HL-60 (cell line): ENCODE measurements at places on chromosomes 7 and 10.
A peak's percentile ranks its signal among the peaks of the same experiment; 100 is the strongest.

- DNase-seq: no peak
Observed at GRCh38 chr7:28318101-28318762, 94.1 kb upstream of the CREB5 start.

DNA sequence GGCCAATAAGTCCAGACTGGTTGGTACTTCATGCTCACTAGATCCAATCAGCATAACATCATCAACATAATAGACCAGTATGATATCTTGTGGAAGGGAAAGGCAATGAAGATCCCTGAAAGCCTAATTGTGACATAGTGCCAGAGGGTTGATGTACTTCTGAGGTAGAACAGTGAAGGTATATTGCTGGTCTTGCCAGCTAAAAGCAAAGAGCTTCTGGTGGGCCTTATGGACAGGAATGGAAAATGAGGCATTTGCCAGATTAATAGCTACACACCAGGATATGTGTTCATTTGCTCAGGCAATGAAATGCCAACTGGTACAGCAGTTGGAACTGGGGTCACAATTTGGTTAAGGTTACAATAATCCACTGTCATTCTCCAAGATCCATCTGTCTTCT is 156.4 kb downstream of the HTR7 start:
- no peak for DNase-seq

GRCh38 chr7:78673272-78673671 is 780.2 kb downstream of the MAGI2 start:
- no peak for DNase-seq

DNA sequence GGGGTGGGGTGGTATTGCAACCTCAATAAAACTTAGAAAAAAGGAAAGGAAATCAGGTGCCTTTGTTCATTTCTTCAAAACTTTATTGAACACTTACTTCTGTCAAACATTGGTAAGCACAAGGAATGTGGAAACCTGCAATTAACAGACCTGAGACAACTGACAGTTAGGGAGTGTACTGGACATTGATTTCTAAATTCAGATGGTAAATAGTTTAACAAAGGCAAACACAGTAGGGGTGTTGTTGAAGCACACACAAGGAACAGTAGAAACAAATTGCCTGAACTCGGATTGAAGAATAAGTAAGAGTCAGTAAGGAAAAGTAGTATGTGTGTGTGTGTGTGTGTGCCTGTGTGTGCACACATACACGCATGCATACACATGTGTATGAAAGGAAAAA is 108.6 kb downstream of the CSTF2T start:
- DNase-seq: no peak

GRCh38 chr10:121368347-121369025 is 229.8 kb downstream of the FGFR2 start:
- DNase-seq: no peak

DNA sequence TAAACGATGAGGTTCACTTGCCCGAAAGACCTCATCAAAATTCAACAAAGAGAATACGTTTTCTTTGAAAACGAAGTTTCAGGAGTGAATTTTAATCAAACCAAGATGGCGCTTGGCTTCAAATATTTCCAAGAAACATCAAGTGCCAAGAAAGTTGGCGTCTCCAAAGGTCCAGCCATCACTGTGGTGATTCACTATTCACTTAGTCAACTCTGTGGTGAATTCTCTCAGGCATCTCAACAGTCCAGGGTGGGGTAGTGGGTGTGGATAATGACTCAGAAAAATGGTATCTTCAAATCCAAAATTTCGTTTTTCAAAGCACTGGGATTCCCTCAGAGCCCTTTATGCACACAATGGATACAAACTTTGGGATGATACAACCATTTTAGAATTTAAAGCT is 133.1 kb downstream of the SVIL start:
- no peak for DNase-seq

GRCh38 chr10:22002591-22003176 is 846 bp downstream of the DNAJC1 start:
- peak; percentile 12 for DNase-seq
